ENCODE measurements at places on chromosomes 16 and 17.

GRCh38 chr17:2937331-2938003 is 125.9 kb downstream of the OR1D5 start:
- peak; percentile 82 for ATAC-seq

- ATAC-seq, result 0 out of 3 replicates have a peak, but pooled peaks have one; percentile 39
Measured at GRCh38 chr17:62601471-62601870, 26.0 kb upstream of the MRC2 start.

DNA sequence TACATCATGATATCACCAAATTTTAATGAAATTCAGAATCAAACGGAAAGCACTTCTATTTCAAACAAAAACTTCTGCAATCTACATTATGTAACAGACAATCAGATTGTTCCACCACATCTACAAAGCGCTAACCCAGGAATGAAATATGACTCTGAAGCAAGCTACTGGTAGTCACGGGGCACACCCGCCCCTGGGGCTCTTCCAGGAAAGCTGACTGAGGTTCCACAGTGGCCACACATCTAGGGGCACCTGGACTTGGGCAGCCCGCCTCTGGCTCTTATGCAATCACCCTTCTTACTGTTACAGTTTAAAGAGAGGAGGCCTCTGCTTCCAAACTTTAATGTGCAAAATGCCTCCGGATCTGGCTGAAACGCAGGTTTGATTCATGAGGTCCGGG is 27.5 kb downstream of the ZCCHC14 start:
- peak; percentile 84 for ATAC-seq

GRCh38 chr17:7667656-7668406 is 17.1 kb downstream of the ATP1B2 start:
- ATAC-seq, result no peak

Measured in SK-N-SH treated with all-trans-retinoic acid at 6 μM for 48 hours (cell line).